ENCODE measurements at places on chromosomes 7 and 10.

DNA sequence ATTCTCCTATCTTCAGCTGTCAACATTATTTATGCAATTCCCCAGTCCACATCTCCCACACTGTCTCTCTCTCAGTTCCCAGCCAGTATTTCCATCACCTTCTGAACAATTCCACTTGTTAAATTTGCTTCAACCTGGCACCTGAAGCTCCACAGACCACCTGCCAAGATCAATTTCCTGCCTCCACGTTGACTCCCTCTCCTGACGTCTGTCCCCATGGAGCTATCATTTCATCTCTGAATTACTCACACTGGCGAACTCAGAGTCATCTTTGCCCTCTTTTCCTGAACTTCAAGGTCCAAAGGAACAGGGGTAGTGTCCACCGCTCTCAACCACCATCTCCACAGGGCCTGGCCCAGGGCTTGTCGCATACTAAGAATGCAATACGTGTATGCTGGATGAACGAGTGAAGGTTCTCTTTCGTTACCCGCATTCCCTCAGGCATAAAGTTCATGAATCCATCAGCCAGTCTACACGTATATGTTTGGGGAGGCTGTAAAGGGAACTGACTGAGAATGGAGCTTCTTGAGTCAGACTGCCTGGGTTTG lies 183.3 kb downstream of the JCAD start:
- DNase-seq = no peak

DNA sequence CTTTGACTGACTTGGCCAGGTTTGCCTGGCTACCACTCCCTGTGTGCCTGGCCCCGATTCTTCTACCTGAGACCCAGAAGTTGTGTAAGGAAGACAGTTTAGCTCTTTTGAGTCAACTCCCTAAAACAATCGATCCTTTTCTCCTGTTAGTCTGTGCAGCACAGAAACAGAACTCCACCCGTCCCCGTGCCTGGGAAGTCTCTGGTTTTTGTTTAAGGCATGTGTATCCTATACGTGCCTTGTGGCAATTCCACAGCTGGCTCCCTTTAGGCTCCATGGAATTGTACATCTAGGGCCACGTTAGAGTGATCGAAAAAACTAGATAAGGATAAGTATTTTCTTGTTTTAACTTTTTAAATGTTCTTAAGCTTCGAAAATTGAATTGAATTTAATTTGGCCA lies 131.6 kb downstream of the BICC1 start:
- no peak for DNase-seq

GRCh38 chr10:100909501-100910263 lies 3.1 kb upstream of the SLF2 start:
- no peak for DNase-seq

DNA sequence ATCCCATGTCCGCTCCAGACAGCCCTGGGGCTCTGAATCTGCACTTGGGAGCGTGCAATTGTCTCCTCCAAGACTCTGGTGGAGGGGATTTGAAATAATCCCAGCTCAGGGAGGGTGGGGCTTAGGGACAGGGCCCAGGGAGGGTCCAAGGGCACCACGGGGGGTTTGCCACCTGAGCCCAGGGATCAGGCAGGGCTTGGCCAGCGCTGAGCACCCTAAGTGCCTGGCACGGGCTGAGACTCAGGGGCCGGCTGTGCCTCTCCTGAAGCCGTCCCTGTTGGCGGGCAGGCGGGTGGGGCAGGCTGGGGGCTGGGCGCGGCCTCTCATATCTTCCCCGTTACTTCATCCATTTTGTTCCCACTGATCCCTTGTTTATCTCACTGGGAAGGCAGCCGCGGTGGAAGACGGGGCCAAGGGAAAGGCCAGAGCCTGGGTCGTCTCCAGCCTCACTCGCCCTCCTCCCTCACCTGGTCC lies 41.8 kb upstream of the ELN start:
- no peak for DNase-seq

DNA sequence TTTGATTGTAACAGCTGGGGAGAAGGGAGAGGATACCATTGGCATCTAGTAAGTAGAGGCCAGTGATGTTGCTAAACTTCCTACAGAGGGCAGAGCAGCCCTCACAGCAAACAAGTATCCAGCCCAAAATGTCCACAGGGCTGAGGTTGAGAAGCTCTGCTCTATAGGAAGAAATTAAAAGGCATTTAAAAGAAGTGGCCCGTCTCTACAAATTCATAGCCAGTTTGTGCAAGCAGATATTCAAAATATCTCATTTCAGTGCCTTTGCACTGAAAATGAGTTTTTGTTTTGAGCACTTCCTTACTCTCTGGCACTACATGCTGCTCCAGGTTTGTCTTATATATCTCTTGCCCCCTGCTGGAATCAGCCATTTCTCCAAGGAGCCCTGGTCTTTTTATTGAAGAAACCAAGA lies 330.0 kb downstream of the BBS9 start:
- DNase-seq = no peak

DNA sequence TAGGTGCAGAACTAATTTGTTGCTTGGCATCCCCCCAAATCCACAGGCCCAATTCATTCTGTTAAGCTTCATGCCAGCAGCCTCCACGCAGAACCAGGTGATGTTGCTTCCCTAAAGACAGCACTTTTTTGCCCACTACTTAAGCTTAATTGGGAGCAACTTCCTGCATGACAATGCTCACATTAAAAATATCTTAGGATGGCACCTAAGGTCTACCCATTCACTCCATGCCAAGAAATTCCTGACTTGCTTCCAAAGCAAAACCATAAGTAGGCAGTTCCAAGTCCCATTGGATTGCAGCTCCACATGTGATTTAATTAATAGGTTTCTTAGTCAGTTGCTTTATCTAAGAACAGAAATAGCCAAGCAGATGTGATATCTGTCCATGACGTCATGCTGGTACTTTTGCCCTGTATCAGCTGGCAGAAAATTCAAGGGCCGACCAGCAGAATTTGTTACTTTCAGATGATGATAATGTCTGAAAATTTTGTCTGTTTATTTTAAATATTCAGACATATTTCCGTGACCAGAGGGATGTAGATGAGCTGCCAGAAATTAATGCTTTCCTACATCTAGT lies 325.5 kb downstream of the LHFPL3 start:
- no peak for DNase-seq

DNA sequence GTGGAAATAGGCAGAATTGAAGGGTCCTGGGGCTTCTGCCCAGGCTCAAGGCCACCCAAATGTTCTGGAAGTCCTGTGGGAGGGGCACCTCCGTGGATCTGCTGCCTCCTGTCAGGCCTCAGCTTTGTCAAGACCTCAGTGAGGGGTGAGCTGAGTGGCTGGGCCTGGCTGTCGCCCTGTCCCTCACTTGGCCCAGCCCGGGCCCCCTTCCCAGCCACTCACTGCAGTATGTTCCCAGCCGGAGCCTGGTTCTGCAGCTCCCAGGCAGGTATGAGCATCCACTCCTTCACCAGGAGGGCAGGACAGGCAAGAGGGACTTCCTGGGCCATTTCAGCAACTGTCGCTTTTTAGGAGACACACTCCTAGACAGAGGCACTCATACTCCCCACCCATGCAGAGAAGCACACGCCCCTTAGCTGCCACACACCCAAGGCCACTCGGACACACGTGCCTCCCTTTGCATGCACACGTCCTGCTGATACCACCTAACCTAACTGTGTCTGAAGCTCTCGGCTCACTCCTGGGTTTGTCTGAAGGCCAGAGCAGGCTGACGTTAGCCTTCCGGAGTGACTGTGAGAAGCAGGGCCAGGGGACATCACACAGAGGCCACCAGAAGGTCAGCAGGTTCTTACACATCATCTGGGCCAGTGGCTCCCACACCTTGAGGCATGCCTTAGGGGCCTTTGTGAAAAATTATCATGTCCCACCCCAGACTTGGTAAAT lies 72.2 kb upstream of the COL13A1 start:
- DNase-seq = no peak

- no peak for DNase-seq
Measured at GRCh38 chr10:10270126-10271050, 747.3 kb upstream of the CELF2 start.

DNA sequence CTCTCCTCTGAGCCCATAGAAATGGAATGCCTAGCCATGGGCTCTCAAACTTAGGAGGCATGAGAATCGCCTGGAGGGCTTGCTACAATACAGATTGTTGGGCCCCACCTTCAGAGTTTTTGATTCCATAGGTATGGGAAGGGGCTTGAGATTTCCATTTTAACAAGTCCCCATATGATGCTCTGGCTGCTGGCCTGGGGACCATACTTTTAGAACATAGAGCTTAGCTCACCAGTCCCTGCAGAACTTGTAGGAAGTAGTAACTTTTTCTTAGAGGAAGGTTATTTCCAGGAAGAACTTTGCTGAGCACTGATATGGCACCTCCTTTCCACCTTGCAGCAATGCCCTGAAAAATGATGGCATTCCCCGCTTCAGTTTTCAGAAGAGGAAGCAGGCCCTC lies 177.0 kb upstream of the ZMIZ1 start:
- DNase-seq = no peak

- no peak for DNase-seq
Measured at GRCh38 chr10:1149793-1150637, 93.8 kb downstream of the WDR37 start.

GRCh38 chr10:89655722-89656121 lies 10.7 kb upstream of the PANK1 start:
- DNase-seq = no peak

DNA sequence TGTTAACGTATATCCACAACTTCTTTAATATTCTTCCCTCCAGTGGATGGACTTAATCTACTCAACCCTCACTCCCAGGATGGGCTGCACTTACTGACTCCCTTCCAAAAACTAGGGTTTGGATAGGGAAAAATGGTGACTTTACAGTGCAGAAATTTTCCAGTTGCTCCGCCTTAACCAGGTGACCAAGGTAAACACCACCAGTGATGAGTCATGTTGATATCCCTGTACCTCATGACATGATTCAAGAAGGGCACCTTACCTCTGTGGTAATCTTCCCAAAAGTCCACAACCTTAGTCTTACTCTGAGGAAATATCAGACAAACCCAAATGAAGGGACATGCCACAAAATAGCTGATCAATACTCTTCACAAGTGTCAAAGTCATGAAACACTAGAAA lies 3.5 kb upstream of the GSTK1 start:
- DNase-seq = no peak

- no peak for DNase-seq
Measured at GRCh38 chr10:74851831-74852230, 25.4 kb downstream of the KAT6B start.

GRCh38 chr10:112456533-112456932 lies 9.5 kb downstream of the VTI1A start:
- no peak for DNase-seq

GRCh38 chr10:102705531-102705930 lies 8.7 kb downstream of the ARL3 start:
- DNase-seq = no peak

GRCh38 chr7:101059620-101059942 lies 25.7 kb upstream of the TRIM56 start:
- no peak for DNase-seq

GRCh38 chr10:110813743-110814472 lies 57.8 kb upstream of the PDCD4 start:
- no peak for DNase-seq

GRCh38 chr10:1545524-1545923 lies 191.8 kb downstream of the ADARB2 start:
- DNase-seq = no peak

GRCh38 chr10:80205477-80206276 lies at the start of gene ANXA11:
ANXA11 (minus strand) TSS chr10:80205537; CDS start chr10:80172861, 32,676 bp downstream.
- DNase-seq = peak; percentile 41

DNA sequence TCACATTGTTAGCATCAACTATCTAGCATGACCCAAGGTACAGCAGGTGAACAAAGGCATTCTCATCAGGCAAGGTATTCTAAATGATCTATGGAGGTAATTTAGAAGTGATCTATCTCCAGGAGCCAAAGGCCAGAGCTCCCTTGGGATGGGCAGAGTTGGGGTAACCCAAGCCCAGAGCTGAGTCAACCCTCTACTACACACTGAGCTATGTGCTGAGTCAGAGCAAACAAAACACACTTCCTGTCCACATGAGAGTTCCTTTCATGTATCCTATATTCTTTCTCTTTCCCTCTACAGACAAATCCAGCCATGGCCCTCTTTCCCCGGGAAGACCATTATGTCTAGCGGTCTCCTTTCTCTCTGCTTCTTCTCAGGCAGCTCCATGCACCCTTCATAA lies 68.2 kb upstream of the AGK start:
- DNase-seq = no peak

GRCh38 chr7:157973971-157974677 lies 613.5 kb downstream of the PTPRN2 start:
- DNase-seq = no peak

GRCh38 chr10:21888959-21889358 lies 114.6 kb downstream of the DNAJC1 start:
- no peak for DNase-seq

- no peak for DNase-seq
Measured at GRCh38 chr7:1103009-1103788, 15.3 kb downstream of the GPER1 start.

- no peak for DNase-seq
Measured at GRCh38 chr7:157009778-157010587, 480 bp downstream of the MNX1 start.

DNA sequence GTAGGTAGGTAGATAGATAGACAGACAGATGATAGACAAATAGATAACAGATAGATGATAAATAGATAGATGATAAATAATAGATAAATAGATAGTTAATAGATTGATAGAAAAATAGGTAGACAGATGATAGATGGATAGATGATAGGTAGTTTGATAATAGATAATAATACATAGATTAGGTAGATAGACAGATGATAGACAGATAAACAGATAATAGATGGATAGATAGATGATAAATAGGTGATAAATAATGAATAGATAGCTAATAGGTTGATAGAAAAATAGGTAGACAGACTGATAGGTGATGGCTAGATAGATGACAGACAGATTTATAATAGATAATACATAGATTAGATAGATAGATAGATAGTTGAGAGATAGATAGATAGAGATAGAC lies 350.5 kb upstream of the DPP6 start:
- DNase-seq = no peak

DNA sequence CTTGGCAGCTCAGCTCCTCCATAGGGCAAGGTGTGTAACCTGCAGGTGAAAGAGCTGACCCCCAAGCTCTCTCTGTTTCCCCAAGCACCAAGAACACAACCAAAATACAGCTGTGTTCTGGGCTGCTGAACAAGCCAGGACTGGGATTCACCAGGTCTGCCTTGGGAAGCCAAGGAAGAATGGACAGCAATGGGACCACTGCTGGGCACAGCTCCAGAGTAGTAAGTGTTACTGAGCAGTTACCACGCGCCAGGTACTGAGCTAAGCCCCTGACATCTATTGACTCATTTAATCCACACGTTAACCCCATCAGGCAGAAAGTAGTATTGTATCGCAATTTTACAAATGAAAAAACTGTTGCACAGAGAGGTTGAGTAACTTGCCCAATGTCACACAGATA lies 168.3 kb downstream of the GRID1 start:
- no peak for DNase-seq

- no peak for DNase-seq
Measured at GRCh38 chr7:37545619-37546534, 97.2 kb upstream of the ELMO1 start.

DNA sequence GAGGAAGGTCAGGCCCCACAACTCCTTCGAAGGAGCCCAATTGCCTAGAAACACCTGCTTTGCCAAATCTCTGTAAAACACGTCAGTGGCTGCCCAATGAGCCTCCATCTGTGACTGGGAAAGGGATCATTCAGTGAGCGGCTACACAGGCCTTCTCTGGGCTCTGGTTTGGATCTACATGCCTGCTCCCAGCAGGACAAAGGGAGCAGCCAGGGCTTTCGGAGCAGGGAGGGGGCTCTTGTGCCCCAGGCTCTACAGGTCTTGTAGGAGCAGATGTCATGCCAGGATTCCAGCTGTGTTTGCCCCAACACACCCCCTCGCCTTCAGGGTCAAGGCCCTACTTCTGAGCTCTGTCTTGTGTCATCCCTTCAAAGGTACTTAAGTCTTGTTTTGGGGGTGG lies 73.5 kb downstream of the CLEC2L start:
- no peak for DNase-seq
